ENCODE measurements at places on chromosomes 5 and 9.
A peak's percentile ranks its signal among the peaks of the same experiment; 100 is the strongest.

GRCh38 chr9:25119041-25119440 lies 559.2 kb downstream of the TUSC1 start:
- no peak for DNase-seq

- peak; percentile 81 for DNase-seq
Measured at GRCh38 chr5:120465436-120465961, 1.4 kb downstream of the PRR16 start.

- no peak for DNase-seq
Measured at GRCh38 chr5:24816206-24816605, 171.4 kb upstream of the CDH10 start.

DNA sequence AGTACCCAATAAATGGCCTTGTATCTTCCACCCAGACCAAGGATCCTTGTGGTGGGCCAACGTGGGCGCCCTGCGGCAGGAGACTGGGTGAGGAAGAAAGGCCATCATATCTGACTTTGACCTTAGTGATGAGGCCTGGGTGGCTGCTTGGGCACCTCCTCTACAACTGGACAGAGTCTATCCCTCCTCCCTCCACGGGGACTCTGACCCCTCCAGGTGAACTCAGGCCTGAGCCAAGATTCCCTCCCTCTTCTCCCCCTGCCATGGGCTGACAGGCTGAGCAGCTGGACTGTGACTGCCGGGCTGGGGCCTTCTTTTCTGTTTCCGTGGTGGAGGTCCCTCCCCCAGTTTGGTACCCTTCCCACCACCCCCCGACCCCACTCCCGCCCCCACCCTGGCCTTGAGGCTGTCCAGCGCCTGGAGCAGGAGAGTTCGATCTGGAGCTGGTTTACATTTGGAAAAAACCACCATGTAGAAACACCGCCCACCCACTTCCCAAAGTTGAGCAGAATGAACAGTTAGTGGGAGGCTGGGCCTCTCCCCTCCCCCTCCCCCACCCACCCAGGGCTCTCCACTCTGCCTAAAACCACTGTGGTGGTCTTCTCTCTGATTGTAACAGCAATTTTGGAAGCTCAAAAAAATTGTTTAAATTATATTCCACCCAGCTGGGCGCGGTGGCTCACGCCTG lies 1.2 kb upstream of the PHYHD1 start:
- DNase-seq, result no peak

GRCh38 chr9:91157883-91158282 lies 203.8 kb downstream of the AUH start:
- no peak for DNase-seq

- DNase-seq, result peak; percentile 18
Measured at GRCh38 chr9:34744295-34745221, 34.6 kb upstream of the CCL21 start.

DNA sequence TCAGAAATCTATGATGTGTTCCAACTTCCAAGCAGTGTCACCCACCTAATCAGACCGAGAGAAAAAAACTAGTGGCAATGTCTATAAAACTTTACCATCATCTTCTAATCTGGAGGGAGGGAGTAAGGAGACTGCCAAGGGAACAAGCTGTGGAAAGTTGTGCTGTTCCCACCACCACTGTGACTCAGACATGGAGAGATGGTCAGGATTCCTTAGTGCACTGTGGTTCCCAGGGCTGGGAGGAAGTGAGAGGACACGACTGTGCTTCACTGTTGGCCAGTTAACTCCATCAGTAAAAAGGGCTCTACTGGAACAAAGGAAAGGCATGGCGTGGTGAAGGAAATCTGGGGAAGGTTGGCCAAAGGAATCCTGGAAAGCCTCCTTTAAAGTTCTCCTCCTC lies 18.8 kb downstream of the TICAM2 start:
- DNase-seq, result peak; percentile 65

GRCh38 chr9:13991395-13991794 lies 322.5 kb downstream of the NFIB start:
- DNase-seq, result no peak

DNA sequence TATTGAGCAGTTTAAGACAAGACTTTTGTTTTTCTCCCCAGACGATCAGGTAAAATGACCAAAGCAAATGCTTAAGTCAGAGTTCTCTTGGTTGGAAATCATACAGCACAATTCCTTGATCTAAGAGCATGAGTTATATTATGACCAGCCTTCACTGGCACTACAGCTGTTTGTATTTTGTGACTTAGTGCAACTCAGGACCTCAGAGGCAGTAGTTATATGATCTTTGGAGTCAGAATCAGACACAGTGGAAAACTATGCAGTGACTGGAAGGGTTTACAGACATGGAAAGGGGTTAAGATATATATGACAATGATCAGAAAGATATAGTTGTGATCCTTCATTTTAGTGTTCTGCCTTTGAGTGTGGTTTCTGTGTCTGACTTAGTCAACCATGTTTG lies 24.3 kb downstream of the RAD23B start:
- no peak for DNase-seq
